ENCODE measurements at places on chromosomes 16 and 17.

GRCh38 chr17:7403727-7403976 is 245 bp downstream of the TMEM256 start:
- DNase-seq: no peak

DNA sequence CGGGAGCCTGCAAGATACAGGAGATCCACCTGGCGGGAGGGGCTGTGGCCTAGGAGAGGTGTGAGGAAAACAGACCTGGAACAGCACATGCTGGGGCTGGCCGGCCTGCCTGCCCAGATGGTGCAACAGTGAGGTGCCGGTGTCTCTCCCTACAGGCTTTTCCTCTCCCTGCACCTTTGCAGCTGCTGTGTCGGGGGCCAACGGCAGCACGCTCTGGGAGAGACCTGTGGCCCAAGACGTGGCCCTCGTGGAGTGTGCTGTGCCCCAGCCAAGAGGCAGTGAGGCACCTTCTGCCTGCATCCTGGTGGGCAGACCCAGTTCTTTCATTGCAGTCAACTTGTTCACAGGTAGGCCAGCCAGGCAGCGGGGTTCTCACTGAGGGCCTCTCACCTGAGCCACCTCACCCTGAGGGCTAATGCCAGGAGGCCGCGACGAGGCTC is 15.9 kb downstream of the RGS11 start:
- no peak for DNase-seq

GRCh38 chr16:81863630-81864352 is 84.7 kb downstream of the PLCG2 start:
- DNase-seq: no peak

GRCh38 chr17:78781104-78781892 is 775 bp downstream of the CYTH1 start:
- DNase-seq: peak; percentile 60

GRCh38 chr16:2422123-2422867 is 7.0 kb upstream of the CCNF start:
- no peak for DNase-seq

DNA sequence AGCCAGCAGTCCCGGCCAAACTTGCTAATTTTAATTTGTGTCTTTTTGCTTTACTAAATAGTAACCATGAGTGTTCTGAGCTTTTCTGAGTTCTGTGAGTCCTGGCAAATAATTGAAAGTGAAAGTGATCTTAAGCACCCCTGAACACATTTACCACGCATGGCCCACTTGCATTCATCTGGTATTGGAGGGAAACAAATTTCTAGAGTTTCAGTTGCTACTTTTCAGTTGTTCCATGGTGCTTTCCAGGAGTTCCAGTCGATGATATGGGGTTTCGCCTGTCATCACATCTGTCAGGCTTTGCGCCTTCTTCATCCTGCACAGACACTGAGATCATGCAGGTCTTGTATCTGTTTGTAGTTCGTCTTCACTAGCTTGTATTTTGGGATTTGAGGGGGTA is 44.1 kb downstream of the CRLF3 start:
- peak; percentile 62 for DNase-seq

DNA sequence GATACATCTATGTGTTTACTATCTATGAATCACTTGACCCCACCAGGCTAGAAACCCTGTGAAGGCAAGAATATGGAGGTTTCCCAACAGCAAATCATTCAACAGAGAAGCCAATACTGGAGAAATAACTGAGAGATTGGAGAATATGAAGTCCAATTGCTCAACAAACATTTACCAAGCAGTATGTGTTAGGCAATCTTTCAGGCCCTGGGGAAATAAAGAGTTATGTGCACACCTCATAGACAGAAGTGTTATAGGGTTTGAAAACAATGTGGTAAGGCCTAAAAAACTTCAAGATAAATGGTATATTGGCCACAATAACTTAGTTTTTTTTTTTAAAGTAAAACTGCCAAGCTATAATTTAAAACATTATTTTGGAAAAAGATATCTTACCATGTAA is 1245.8 kb downstream of the CDH11 start:
- no peak for DNase-seq

GRCh38 chr16:49639739-49640431 is 216.0 kb downstream of the ZNF423 start:
- DNase-seq: no peak

- DNase-seq: peak; percentile 86
Observed at GRCh38 chr17:7329997-7330637, 982 bp upstream of the NEURL4 start.

GRCh38 chr16:8137606-8138005 is 452.7 kb downstream of the TMEM114 start:
- no peak for DNase-seq

Data from stimulated activated naive CD8-positive, alpha-beta T cell treated with anti-CD3 and anti-CD28 coated beads, Interleukin-15, amount 100 ng/mL, for 72 hours (primary cell).